ENCODE measurements at places on chromosomes 2 and 18.

DNA sequence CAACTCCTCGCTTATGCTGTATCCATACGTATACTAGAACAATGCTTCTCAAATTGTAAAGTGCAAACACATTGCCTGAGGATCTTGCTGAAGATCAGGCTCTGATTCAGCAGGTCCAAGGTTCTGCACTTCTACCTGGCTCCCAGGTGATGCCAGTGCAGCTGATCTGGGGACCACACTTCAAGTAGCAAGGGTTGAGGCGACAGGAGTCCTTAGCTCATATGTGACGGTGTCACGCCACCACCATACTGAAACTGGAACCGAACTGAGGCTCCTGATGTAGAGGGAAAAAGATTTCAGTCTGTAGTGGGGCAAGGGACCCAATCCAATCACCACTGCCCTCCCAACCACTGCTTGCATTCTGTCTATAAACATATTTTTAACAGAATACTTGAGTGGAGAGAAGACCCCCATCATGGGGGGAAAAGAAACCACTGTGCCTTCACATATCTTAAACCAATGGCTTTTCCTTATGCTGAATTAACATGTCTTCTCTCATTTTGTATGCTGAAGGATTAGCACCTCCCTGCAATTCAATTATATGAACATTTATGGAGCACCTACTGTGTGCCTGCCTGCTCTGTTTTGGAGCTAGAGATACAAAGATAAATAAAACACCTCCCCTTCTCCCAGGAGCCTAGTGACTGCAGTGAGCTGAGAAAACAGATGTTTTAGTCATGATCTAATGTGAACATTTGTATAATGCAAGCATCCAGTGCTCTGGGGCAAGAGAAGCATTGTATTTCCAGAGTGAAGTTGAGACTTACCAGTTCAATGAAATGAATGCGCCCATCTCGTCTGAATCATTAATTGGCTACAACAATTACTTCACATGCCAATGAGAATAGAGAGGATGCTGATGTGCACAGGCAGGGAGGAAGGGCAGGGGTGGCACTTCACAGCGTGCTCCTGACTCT, 6.6 kb upstream of the ASAP2 start:
- DNase-seq = no peak

- DNase-seq = no peak
Observed at GRCh38 chr2:55922291-55922907, 1.2 kb downstream of the EFEMP1 start.

DNA sequence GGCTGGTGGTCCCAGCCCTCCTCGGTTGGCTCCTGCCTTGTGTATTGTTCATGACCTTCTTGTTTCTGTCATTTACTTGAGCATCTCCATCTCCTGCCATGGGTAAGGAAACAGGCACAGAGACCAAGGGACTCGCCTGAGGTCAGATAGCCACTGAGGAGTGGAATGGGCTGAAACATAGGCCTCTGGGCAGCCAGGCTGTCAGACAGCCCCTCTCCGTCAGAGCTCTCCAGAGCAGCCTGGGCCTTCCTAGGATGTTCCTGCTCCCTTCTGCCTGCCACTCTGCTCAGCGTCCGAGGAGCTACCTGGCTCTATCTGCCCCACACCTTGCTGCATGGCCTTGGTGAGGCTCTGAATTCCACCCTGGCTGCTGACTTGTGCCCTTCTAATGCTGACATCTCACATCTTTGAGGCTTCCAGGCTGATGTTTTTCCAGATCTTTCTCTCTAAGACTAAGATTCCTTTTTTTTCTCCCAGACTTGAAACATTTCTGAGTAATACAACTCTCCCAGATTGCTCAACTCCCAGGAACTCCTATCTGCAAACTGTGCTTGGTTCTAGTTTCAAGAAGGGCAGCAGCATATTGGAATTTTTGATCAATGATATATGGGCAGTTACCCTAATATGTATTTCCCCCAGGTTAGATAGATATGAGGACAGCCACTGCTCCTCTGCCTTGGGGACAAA, 67.7 kb downstream of the MCFD2 start:
- no peak for DNase-seq

GRCh38 chr2:128636802-128637147, 318.1 kb upstream of the HS6ST1 start:
- no peak for DNase-seq

- DNase-seq = no peak
Observed at GRCh38 chr2:133411857-133412256, 156.4 kb downstream of the NCKAP5 start.

GRCh38 chr2:148926291-148926961, 51.4 kb downstream of the KIF5C start:
- no peak for DNase-seq

DNA sequence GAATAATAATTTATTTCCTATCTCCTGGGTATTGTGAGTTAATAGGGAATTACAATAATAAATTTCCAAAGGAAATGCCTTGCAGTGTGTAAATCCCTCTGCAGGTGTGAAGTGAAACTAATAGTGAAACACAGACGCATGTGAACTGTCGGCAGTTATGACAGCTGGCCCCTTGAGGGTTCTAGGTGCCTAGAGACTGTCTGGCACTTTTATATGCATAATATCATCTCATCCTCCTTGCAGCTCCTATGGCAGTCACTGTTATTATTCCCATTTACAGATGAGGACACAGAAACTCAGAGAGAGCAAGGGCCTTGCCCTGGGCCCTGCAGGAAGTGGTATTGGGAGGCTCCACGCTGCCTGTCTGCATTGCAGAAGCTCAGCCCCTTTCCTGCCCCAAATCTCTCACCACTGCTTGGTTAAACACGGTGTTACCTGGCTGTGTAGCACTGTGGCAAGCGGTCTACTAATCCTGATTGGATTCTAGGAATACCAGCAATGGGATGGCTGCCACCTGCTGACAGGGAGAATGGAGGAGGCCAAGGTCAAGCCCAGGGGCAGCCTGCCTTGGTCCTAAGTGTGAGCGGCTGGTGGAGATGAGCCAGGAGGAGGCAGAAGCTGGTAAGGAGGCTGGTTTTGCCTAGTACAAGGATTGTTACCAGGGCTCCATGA, 32.8 kb upstream of the ACKR3 start:
- no peak for DNase-seq

DNA sequence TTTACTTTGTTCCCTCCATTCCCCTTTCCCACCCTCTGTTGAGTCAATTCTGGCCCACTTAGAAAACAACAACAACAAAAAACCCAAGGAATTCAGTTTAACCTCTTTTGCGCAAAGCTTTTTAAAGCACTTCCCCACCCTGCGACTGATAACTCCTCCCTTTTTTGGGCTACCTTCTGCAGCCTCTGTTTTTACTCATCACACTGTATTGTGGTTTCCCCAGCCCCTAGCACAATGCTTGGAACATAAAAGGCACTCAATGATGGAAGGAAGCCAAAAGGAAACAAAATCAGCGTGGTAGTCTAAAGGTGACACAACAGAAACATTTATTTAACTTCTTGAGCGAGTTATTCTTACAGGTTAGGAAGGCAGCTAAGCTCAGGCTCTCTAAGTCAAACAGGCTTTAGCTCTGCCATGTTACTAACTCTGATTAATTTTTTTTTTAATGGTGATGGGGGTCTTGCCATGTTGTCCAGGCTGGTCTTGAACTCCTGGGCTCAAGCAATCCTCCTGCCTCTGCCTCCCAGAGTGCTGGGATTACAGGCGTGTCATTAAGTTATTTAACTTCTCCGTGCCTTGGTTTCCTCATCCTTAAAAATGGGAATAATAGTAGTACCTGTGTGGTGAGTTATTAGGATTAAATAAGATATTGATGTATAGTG, 1.3 kb downstream of the CEP68 start:
- no peak for DNase-seq

DNA sequence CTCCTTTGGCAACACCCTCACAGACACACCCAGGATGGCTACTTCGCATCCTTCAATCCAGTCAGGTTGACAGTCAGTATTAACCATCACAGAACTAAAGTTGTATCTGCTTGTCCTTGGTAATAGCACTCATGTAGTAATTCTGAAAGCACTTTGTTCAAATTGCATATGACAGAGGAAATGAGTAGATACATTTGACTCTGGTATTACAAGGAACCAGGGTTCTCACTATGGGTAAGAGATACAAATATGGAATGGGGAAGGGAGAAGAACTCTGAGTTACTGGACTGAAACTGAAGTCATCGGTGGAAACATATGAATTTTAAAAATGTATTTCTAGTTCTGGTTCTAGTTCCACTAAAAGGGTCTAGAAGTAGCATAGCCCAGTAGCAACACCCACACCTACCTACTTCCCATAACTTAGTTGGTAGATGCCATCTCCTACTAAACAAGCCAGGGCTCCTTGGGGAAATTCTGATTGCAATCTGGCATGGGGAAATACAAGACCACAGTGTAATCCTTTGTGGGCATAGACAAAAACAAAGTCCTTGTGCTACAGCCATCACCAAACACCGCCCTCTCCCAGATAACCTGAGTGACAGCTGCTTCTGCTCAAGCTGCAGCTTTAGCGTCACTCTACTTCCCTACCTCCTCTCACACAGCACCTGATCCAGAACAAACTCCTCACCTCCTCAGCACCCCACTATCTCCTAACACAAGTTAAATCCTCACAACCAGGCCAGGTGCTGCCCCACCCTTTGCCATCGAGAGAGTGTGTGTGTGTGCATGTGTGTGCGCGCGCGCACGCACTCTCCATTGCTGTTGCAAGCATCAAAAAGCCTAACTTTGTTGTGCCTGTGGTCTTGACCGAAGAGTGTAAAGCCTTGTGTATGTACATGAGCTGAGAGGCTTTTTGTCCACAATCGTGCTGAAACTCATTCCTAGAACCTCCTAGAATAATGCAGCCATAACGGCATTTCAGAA, 31.4 kb upstream of the CD226 start:
- DNase-seq = no peak

DNA sequence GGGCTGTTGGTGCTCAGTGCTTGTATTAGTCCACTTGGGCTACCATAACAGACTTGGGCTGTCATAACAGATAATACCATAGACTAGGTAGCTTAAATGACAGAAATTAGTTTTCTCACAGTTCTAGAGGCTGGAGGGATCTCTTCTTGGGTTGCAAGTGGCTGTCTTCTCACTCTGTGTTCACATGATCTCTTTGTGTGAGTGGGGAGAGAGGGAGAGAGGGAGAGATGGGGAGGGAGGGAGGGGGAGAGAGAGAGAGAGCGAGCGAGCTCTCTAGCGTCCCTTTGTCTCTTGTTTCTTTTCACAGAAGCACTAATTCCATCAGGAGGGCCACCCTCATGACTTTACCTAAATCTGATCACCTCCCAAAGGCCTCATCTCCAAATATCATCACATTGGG, 4.5 kb upstream of the XRCC5 start:
- DNase-seq = no peak

- no peak for DNase-seq
Observed at GRCh38 chr2:239979243-239980023, 45.7 kb downstream of the NDUFA10 start.

DNA sequence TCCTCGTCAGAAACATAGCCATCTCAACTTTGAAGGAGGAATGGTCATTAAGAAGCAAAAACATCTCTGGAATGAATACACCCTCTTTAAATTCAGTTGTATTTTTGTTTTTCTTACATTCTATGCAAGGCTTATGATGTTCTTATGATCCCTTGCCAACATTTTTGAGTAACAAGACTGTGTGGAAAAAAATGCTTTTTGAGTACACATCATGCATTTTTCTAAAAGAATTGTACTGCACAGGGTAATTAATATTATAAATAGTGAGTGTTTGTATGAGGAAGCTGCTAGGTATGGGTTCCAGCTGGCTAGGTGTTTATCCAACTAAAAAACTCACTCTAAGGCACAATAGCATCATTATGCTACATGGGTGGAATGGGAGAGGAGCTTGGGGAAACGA, 59.0 kb upstream of the SPATS2L start:
- no peak for DNase-seq

DNA sequence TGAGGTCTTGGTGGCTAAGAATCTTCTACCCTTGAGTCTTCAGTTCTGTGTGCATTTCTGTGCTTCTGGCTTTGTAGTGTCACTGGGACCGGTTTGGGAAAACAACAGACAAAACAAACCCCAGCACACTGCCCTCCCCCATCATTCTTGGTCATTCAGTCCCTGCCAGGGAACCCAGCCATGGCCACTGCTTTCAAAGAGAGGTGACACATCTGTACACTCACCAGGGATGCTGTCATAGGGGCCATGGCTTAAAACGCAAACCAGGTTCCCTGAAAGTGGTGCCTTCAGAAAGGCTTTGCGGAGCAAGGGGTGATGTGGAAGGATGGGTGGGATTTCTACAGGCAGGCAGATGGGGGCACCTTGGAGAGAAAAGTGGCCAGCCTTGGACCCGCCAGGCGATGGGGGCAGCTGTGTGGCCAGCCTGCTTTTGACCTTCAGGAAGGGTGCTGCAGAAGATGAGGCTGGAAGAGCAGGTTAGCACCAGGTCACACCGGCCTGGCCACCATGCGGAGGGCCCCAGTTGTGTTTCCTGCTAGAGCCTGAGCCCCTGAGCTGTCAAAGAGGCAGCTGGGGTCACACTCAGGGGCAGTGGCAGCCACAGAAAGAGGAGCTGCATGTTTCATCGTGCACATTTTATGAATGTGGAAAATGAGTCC, 101.3 kb downstream of the INHBB start:
- no peak for DNase-seq

DNA sequence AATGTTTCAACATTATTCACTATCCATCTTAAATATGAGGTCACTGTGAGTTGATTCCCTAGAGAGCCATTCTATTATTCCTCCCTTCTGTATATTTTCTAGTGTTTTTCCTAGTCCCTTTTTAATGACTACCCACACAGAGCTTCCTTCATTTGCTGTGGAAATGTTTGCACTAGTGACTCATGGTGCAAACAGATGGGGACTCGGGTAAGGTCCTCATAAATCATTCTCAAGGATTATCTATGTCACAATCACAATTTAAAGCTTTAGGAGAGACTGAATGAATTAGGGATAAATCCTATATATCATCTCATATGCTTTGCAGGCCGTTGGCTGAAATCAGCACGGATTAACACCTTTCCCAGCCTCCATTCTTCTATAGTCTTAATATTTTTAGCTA, 159.6 kb downstream of the DCC start:
- DNase-seq = no peak

DNA sequence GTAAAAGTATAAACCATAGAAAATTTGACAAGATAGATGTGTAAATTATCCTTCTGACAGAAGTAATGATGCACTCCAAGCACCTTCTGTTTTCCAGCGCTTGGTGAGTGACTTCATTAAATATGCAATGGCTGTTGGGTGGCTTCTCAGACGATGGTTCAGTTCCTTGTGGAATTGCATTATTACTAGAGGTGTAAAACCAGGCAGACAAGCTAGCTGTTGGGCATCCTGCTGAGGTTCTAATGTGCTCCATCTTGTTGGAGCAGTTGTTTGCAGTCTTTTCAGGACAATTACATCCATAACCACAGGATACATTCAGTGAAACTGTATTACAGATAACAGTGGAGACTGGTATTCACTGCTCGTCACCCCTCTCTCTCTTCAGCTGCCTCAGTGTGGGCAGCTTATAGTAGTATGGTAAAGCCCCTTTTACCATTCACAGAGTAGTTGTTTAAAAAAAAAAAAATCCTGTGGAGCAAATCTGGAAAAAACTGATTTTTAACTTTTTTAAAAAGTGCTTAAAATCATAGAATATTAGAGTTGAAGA, 143.5 kb downstream of the AGPS start:
- DNase-seq = no peak

- DNase-seq = no peak
Observed at GRCh38 chr2:149064856-149065630, 26.5 kb downstream of the LYPD6B start.

Data from HS-27A (cell line).